ENCODE measurements at places on chromosomes 7 and 10.

DNA sequence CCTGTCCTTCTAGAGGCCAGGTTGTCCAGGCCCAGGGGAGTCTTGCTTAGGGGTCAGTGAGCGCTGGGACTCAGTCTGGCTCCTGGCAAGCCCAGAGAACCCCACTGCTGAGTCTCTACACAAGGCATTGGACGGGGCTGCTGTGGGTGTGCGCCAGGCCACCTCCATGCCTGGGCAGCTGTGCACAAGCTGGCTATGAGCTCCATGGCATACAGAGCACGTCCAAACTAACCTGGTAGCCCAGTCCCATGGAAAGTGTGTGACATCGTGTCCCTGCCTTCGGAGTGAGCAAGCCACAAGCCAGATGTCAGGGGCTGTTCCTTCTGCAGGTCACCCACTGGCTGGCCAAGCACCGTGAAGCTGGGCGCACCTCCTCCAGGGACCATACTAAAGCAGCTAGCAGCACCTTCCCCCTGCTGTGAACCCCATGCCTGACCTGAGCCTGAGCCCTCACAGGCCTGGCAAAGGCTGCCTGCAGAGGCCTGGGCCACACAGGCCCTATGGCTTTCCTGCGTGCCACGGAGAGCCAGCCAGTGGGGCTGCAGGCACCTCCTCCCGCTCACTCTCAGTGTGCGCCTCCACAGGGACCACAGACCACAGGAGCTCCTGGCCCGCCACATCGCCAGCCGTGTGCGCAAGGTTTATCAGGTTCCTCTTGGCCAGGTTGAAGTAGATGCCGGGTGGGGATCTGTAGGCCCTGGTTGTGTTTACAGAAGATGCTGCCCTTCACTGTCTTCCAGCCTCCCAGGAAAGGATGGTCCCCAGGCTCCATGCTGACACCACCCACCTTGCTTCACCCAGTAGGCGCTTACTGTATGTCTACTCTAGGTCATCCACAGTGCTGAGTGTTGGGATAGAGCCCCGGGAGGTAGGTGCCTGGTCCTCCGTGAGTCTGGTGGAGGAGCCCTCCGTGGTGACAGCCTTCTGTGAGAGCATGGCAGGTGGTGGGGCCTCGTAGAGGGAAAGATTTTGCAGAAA lies 219.7 kb downstream of the EBF3 start:
- no peak for DNase-seq

- DNase-seq: no peak
Observed at GRCh38 chr10:20271490-20271889, 455.3 kb downstream of the PLXDC2 start.

GRCh38 chr7:98771519-98771918 lies 98.3 kb downstream of the TMEM130 start:
- no peak for DNase-seq

DNA sequence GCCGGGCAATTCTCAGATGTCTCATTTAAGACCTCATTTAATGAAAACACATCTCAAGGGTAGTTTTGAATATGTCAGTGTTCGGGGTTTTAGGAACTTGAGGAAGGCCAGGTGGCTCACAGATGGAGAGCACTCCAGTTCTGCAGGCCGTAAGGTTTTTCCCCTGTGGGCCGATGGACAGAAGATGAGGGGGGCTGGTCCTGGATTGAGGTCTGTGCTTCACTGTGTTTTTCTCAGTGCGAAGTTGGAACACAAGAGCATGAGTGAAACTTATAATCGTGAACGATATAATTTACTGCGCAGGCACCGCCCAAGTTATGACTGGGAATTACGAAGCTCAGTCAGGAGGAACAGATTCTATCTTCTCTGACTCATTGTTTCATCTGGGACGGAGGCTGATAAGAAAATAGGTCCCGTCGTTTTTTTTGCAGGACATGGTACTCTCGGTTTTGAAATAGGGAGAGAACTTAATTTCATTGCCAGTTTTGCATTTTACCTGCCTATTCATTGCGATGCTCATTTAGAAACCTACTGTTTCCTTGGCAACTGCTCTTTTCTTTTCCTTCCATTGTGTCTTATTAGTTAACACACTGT lies 591.0 kb upstream of the PFKP start:
- no peak for DNase-seq

DNA sequence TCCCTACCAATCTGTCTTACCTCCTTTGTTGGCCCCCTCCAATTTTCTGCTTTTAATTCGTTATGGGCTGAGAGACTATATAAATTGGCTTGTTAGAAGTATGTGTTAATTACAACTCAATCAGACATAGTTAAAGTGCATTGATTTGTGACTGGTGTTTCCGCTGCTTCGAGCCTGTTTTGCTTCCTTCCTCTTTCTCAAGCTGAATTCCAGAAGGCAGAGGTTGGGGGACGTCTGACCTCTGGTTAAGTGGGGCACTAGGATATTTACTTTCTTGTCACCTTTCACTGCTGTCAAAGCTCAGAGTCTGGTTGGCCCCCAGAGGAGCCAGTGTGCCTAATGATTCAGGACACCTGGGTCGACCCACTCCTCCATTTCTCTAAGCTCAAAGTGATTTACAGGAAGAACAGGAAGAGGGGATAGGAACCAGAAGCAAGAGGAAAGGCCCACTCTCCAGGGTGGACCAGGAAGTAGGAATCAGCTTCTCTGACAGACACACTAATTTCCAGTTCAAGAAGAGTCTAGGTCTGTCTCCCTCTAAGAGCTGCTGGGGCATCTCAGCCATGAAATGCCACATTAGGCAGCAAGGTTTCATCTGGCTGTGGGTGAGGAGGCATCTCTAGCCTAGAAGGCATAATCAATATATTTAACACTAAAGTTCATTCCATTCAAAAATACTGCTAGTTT lies 397.2 kb upstream of the NPVF start:
- no peak for DNase-seq

DNA sequence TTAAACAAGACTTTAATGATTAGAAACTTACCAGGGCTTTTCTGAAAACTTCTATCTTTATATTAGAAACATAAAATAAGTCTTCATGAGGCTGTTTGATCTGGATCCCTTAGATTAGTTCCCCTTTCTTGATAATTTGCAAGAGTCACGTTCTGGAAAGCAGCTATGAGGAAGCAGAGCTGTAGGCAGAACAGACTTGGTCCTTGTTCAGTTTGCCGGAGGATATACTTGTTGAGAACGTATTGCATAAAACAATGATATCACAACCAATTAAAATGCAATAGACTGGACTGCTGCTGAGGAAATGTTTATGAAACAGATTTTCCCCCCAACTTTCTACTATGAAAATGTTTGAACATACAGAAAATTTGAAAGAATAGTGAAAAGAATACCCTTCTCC lies 2.8 kb downstream of the SAMD9L start:
- no peak for DNase-seq

DNA sequence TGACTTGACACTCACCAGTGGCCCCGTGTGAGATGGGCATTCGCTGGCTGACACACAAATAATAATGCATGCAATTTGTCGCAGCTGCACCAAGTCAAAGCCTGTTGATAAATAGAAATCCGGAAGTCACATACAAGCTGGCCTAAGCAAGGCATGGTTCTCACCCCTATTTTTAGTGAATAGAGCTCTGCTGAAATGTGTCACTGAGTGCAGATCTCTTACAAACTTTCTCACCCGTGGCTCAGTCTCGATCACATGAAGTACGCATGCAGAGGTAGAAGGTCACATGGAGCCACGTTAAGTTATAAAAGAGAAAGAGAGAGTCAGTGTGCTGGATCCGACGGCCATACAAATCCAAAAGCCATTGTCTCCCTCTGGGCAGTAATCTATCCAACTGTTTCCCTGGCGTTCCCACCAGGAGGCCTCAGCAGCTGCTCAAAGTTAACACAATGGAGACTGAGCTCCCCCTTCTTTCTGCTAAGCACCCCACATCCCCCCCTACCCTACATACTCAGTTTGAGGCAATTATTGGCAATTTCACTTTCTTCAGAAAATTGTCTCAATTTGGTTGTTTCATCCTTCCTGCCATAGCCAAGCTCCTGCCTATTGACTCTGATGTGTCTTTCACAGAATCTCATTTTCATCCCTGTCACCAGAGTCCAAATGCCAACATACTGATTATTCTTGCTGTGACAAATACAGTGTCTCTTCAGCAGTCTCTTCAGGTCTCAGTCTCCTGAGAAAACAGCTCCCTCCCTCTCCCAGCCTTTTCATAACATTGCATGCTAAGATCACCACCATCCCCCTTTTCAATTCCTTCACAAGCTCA lies 473.3 kb upstream of the NRP1 start:
- no peak for DNase-seq

- no peak for DNase-seq
Observed at GRCh38 chr7:92730808-92731207, 105.6 kb downstream of the CDK6 start.

- DNase-seq: no peak
Observed at GRCh38 chr7:139776486-139777132, 1.2 kb downstream of the HIPK2 start.

DNA sequence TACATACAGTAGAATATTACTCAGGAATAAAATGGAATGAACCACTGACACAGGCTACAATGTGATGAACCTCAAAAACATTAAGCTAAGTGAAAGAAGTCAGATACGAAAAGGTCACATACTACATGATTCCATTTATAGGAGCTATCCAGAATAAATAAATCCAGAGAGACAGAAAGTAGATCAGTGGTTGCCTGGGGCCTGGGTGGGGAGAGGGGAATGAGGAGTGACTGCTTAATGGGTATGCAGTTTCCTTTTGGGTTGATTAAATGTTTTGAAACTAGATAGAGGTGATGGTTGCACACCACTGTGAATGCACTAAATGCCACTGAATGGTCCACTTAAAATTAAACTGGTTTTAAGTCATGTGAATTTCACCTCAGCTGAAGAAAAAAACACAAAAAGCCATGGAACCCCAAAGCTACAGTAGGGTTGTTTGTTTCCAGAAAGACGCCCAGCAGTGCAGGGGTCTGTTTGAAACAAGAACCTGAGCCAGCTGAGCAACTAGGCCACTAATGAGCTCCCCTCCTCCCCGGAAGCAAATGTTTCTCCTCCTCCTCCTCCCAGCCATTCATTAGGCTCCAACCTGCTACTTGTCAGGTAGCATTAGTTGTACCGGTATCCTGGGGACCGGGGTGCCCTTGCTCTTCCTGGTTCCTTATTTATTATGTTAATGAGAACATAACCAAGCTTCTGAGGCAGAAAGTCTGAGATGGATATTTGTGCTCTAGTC lies 168.4 kb downstream of the EVX1 start:
- DNase-seq: no peak

DNA sequence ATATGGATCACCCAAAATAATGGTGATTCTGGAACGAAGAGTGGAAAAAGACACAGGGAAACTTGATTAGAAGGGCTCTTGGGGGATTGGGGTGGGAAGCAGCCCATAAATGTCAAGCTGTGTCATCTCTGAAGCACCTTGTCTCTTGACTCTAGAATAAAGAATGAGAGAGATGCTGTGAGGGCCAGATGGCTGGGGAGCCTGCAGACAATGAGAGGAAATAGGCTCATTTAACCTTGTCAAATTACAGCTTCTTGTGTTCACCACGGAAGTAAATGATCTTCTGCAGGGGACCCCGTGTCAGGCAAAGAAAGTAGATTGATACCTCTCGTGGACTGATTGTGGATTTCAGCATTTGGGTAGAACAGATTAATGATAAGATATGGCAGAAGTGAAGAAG lies 159.3 kb downstream of the ST7 start:
- no peak for DNase-seq

GRCh38 chr7:40463446-40463845 lies 328.6 kb downstream of the SUGCT start:
- no peak for DNase-seq

GRCh38 chr7:96034940-96035727 lies 262.8 kb downstream of the DYNC1I1 start:
- DNase-seq: no peak

DNA sequence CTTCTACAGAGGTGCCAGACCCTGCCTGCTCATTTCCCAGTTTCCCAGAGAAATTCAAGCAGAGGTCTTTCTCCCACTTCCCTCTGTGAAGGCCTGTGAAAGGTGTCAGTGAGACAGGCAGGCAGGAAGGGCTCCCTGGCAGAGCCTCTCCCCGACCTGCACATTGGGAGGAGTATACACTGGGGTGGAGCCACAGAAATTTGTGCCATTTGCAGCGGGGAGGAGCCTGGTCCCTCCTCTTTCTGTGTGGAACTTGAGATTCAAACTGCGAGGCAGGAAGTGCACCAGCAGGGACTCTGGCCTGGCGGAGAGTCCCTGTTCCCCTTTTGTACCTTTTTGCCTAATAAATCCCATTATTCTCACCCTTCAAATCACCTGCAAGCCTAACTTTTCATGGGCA lies 54.6 kb upstream of the OPN4 start:
- DNase-seq: no peak

DNA sequence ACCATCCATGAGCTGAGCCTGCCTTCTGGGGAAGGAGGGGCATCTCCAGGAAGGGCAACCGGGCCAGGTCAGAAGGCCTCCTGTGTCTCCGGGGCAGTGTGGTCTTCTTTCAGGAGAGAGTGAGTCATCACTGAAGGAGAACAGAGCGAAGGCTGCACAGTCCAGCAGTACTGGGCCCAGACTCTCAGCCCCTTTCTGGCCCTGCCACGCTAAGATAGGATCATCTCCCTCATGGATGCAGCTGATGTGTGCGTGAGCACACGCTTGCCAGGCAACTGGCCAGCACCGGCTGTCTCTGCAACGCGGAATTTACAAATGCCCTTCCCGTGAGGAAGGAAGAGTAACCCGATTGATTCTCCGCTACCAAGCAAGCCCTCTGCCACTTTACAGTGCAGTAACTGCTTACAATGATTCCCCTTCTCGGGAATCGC lies 328.2 kb downstream of the TNS3 start:
- DNase-seq: no peak

- no peak for DNase-seq
Observed at GRCh38 chr7:88363249-88363648, 56.6 kb upstream of the STEAP4 start.

DNA sequence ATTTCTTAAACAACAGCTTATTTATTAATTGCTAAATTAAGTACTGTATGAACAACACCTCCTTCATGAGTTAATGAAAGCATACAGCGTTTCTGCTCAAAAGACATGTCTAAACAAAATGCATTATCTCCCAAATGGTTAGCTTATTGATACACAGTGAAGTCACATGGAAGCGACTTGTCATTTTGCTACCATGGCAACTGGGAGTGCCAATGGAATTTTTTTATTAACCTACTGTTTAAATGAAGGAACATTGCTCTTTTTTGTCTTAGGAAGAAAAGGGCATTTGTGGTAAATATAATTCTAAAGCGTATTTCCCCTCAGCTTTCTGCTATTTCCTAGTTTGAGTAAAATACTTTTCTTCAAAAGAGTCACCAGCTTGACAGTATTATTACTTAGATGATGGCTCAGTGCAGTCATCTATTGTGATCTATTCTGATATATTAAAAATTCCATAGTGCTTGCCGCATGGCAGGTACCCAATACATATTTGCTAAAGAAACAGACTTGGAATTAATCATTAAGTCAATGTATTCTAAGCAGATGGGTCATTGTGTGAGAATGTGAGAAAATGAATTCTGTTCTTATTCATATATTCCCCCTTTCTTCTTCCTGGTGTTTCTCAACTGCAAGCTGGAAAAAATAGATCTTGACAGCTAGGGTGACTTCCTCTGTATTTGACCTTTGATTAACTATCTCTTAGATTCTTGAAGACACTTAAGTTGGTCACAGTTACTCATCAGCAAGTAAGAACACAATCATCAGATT lies 818.3 kb downstream of the MAGI2 start:
- DNase-seq: no peak

- DNase-seq: no peak
Observed at GRCh38 chr10:47137311-47137851, 162.6 kb upstream of the GDF10 start.

Measured in GM12892 (cell line).